ENCODE measurements at places on chromosomes 1 and 21.

DNA sequence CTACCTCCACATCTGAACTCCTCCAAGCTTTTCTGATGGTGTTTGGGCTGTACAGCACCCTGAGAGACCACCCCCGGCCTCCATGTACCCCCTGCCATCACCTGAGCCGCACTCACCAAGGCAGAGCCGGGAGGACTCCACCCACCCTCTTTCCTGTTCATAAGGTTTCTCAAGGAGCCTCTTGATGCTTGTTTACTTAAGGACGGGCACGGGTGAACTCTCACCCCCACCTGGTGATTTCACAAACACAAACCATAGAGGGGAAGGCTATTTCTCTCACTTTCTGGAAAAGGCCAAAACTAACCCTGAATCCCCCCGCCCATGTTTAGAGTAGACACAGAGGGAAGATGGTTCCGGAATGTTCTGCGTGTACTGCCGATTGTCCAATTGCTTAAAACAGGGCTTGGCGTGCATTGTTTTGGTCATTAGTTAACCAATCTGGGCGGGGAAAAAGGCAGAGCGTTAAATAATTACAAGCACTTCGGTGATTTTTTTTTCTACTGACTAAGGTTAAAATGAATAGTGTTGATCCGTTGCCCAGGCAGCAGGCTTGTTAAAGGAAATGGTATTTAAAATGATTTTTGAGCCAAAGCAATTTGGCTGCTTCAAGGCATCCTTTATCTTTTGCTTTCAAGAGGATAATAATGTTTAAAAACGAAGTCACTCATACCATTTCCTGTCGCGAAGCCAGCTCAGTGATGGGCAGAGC lies 279.8 kb upstream of the VAMP3 start:
- no peak for DNase-seq

- DNase-seq, result no peak
These were observed 112.3 kb upstream of the IRF2BP2 start for GRCh38 chr1:234722270-234722704.

GRCh38 chr1:51203874-51204245 lies 32.2 kb upstream of the RNF11 start:
- no peak for DNase-seq

GRCh38 chr1:201344206-201345080 lies 33.0 kb downstream of the TNNT2 start:
- no peak for DNase-seq

Data from NCI-H1694 treated with DMSO at 0.1 percent for 48 hours (cell line).